ENCODE measurements at places on chromosomes 4 and X.

DNA sequence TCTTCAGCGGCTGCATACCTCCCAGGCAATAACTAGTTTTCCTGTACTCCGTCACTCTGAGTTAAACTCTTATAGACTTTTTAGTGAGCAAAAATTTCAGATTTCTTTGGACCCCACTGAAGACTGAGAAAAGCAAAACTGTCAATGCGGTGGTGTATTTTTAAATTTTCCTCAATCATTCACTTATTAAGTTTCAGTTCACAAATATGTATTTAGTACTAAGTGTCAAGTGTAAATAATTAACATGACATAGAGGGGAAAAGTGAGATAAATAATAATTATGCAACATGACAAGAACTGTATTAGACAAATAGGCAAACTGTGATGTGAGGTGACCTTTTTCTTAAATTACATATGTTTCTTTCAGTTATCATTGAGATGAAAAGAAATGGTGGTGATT is 124.4 kb downstream of the NAF1 start:
- no peak for DNase-seq

DNA sequence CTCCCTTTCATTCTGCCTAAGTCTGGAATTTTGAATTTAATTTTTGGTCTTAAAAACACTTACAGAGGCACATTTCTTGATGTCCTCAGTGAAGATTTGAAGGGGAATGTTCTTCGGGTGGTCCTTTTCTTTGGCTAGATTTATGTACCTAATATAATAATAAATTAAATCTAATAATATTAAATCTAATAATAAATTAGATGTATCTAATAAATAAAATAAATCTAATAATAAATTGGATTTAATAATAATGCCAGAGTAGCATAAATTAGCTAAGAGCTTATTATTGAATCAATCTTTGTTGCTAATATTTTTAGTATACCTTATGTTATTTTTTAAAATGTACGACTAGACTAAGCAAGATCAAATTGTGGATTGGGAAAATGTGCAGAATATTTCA is 39.8 kb downstream of the MAD2L1 start:
- DNase-seq, result no peak

DNA sequence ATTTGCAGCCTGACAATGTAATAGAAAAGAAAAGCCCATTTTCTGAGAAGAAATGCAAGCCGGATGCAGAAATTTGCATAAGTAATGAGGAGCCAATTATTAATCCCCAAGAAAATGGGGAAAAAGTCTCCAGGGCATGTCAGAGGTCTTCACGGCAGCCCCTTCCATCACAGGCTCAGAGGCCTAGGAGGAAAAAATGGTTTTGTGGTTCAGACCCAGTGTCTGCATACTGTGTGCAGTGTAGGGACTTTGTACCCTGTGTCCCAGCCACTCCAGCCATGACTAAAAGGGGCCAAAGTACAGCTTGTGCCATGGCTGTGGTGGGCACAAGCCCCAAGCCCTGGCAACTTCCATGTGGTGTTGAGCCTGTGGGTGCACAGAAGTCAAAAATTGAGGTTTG is 92.2 kb downstream of the SH3BGRL start:
- no peak for DNase-seq

DNA sequence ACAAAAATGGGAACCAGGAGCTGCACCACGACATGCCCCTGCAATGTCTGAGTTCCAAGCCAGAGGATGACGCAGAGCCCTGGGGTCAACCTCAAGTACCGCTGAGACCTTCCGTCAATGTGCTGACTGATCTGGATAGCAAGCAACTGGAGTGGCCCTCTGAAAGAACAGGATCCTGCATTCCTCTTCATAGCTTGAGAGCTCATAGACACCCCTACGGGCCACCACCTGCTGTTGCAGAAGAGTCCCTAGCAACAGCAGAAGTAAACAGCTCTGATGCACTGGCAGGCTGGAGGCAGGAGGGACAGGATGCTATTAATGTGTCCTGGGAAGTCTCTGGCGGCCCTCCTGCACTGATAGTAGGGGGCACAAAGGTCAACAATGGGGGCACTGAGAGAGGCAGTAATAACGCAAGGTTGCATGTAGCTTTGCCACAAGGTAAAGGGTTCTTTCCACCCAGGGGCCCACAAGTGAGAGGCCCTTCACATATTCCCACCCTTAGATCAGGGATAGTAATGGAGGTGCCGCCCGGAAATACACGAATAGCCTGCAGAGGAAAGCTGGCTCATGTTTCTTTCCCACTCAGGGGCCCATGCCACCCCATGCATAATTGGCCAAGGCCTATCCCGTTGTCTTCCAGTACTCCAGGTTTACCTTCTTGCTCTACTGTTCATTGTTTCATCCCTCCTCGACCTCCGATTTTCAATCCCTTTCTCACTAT is 1.3 kb downstream of the PRR32 start:
- no peak for DNase-seq

GRCh38 chrX:39152106-39152649 is 350.9 kb downstream of the MID1IP1 start:
- peak; percentile 50 for DNase-seq

- no peak for DNase-seq
Observed at GRCh38 chrX:22345884-22346283, 73.2 kb downstream of the CBLL2 start.

DNA sequence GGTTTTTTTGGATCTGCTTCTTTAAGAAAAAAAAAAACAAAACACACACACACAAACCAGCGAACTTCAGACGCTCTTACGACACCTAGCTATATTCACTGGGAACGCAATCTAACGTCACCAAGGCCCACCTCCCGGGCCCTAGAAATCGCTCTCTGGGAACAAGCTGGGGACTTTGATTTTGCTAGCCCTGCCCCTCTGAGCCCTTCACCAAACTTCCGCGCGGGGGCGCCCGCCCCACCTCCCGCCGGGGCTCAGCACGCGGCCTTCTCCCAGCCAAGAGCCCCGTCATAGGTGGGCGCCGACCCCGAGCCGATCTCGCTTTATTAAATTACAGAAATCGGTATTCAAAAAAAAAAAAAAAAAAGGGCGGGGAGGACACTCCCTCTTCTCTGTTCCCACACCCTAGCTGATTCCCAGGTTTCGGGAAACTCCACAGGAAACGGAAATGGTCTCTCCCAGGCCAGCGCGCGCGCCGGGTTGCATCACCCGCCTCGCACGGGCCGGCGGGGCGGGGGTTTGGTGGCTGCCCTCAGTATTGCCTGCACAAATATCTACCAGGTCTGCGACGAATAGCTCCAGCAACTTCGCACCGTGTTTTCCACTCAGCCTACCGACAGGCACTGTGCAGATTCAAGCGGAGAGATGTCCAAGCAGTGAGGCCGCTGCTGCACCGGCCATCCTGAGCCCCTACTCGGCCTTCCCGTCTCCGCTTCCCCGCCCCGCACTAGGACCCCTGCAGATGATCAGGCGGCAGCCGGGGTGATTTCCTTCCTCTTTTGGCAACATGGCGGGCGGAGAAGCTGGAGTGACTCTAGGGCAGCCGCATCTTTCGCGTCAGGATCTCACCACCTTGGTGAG is at the start of gene EIF2S3:
Gene EIF2S3 (plus strand): TSS at position 775 of the 861 bp plus-strand sequence. CDS start 13 bp downstream, at position 788.
- DNase-seq, result peak; percentile 89

DNA sequence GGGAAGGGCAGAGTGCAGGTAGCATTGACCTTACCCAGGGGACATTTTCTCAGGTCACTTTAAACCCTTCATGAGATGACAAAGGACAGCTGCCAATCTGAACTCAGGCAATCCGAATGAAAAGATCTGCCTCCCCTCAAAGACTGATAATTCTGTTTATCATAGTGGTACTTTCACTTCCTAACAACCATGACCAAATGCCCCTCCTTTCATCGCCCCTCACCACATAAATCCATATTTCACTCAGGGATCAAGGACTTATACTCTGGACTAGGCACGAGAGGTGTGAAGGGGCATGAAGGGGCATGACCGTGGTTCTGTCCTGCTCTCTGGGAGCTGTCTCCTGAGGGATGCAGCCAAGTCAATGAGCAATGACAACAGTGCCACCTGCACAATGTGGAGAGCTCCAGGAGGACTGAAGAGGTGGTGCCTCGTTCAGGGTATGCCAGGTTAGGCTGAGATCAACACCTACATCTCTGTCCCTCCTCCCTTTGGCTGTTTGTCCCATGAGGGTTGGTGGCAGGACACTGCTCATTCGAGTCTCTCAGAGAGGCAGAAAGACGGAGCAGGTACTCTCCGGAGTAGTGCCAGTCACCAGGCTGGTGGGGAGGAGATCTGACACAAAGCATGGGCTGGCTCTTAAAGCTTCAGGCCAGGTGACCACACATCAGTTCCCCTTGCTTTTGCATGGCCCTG is 12.5 kb downstream of the HS3ST1 start:
- DNase-seq, result no peak

GRCh38 chr4:41741354-41741753 is 7.2 kb downstream of the PHOX2B start:
- DNase-seq, result no peak

GRCh38 chrX:150363561-150364346 is 637 bp downstream of the MAMLD1 start:
- no peak for DNase-seq

DNA sequence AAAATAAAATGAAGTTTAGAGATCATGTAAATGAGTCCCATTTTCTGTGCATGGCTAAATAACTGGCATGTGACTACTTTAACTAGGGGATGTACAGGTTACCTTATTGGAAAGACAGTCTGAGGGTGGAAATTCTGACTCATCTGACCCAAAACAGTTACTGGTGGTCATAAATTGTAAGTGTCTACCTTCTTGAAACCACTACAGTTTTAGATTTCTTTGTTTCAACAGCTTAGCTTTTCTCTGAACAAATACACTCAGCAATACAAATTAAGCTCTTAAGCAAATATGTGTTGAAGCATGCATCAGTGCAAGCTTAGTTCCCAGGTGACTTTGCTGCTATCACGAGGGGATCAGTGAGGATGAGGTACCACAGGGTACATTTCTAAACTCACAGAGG is 60.7 kb upstream of the PGM2 start:
- DNase-seq, result no peak

DNA sequence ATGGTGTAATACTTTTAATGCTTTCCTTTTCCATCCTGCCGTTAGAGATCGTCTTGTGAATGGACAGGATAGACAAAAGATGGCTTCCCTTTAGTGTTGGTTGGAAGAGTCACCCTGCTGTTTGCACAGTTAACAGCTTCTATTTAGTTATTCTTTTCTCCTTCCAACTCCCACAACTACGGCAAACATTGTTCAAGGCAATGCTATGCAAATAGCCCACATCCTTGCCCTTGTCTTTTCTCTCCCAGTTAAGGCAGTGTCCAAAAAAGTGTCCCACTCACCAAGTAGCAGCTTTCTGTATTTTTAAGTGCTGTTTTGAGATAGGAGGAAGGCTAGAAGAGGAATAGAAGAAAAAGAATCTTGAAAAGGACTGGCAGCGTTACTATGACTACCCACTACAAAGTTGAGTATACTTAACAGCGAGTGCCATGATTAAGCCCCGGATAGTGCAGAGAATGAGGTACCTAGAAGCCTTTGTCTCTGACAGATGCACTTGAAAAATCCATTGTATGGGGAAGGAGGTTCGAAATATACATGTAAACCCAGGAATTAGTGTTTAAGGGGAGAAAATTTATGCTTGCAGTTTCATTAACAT is 12.1 kb upstream of the RUFY3 start:
- DNase-seq, result no peak

GRCh38 chr4:8649631-8650361 is 57.2 kb downstream of the CPZ start:
- no peak for DNase-seq

DNA sequence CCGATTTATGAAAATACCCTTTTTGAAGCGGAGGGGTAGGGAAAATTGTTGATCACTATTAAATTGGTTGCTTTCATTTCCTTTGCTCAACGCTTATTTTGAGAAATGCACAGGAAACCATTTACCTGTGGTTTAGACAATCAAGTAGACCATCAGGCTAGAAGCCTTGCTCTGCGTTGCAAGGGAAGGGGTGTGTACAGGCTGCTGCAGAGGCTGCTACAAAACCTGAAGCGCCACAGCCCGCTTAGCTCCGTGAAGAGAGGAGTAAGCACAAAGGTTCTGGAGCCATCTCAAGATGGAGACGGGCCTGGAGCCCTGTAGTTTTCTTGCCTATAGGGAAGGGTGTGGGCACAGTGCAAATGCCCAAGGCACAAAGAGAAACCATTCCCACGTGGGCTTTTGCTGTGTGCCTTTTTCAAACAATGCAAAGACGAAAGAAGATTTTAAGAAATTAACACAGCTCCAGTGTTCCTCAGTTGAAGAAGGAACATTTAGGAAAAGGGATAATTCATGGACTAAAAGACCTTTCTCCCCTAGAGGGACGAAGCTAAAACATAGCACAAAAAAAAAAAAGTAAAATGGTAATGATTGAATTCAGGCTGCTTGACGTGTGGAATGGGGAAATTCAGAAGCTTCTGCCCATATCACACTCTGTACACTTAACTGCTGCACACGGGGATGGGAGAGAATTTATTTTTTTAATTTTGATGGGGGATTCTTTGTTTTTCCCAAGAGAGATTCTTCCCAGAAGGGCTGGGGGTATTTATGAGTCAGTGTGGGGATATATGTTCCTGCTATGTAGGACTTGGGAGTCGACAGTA is 3.5 kb downstream of the TMSB4X start:
- no peak for DNase-seq

DNA sequence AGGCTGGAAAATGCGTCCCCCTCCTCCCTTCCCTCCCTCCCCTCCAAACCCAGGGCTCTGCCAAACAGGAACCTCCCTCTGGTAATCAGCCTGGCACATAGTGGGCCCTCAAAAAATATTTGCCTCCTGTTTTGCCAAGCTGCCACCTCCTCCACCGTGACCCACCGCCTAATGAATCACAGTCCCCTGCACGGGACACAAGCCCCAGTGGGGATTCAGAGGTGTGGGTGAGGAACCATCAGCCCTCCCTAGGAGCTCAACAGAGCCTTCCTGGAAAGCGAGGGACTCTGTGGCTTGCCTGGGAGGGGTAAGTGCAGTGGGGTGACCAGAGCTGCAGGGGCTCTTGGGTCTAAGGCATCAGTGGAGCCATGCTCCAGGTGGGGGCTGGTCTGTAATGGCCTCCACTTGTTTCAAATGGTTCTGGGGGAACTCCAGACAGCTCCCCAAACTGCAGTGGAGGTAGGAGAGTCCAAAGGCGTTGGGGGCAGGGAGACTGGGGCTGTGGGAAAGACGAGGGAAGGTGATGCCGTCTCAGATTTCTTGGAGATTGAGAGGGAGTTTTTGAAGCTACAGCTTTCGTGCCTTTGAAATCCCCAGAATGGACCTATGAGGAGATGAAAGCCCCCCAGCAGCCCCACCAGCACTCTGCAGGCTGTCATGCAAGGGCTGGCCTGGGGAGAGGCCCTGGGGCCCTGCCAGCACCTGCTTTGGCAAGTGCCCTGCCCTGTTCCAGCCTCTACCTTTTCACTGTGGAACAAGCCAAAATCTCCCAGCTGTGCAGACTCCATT is 1.0 kb upstream of the PPP2R2C start:
- DNase-seq, result peak; percentile 2

DNA sequence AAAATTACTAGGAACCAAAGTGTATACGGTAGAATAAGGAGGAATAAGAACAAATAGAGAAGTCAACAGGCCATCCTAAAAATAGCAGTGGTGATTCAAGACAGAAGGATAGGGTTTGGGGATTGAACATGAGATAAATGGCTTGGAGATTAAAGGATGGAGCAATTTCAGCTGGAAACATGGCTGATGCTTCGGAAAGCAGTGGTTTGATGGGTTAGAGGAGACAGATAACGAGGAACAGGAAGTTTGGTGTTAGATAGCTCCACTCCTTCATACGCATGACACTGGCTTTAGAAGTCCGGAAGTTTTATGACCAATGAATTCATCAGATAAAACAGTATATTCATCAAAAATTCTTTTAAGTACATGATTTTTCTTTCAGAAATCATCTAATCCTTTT is 70.8 kb upstream of the GALNTL6 start:
- DNase-seq, result no peak
